ENCODE measurements at places on chromosomes 7 and 10.

- DNase-seq, result no peak
- no peaks in the 10 kb centered on the region for H3K27me3 ChIP-seq
- H3K27ac ChIP-seq, result no peak overlapping the region
Observed at GRCh38 chr10:127619546-127620325, 70.6 kb downstream of the NPS start.

GRCh38 chr10:124037286-124037685 is 56.1 kb downstream of the CHST15 start:
- no peak for DNase-seq
- H3K27ac ChIP-seq, result no peak overlapping the region
- no peak overlapping the region for H3K4me3 ChIP-seq
- H3K27me3 ChIP-seq, result no peaks in the 10 kb centered on the region

DNA sequence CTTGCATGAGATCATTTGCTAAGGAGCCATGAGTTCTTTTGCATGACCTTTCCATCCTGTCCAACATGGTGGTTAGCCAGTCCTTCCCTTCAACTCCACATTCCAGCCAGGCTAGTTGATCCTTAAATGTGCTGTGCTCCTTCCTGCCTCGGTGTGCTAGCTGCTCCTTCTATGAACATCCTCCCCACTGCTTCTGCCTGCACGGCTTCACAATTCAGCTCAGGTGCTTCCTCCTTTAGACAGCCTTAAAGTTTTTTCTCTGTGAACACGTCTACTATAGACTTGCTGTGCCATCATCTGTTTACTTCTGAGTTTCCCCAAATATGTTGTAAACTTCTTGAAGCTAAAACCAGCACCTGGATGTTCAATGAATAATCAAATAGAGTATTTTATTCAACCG is 95.5 kb downstream of the OTUD1 start:
- H3K36me3 ChIP-seq, result no peaks in the 10 kb centered on the region
- H3K27ac ChIP-seq, result no peak overlapping the region
- DNase-seq, result no peak
- H3K4me1 ChIP-seq, result no peaks in the 10 kb centered on the region
- H3K4me3 ChIP-seq, result no peak overlapping the region
- peaks cover 6% of the 10 kb centered on the region for H3K27me3 ChIP-seq

DNA sequence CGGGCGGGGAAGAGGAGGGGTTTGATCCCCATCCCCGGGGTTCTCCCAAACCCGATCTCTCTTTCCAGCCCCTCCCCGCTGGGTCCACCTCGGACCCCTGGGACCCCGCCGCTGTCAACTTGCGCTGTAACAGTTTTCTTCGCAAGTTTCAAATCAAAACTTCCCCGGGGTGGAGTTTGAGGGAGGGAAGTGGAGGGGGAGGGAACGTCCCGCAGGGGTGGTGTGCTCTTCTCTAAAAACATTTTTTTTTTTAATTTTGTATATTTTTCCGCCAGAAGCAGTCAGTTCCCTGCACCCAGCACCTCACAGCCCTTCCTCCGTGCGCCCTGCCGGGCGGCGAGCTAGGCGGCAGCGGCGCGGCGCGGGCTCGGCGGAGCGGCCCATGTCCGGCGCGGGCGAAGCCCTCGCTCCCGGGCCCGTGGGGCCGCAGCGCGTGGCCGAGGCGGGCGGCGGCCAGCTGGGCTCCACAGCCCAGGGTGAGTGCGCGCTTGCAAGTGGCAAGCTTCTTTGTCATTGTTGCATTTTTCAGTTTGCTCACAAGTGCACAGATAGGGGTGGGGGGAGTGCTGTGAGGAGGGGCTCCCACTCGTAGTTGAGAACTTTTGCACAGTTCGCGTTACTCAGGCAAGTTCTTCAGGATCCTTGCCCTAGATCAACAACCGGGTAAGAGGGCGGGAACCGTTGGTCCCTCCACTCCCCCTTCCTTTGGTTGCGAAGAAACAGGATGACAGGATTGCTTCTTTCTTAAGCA is 933 bp downstream of the MDFIC start:
- H3K4me1 ChIP-seq, result peaks cover 26% of the 10 kb centered on the region
- H3K4me3 ChIP-seq, result peak overlapping the region; percentile 87
- peak; percentile 53 for DNase-seq
- peak overlapping the region; percentile 96 for H3K27ac ChIP-seq
- H3K27me3 ChIP-seq, result no peaks in the 10 kb centered on the region

- DNase-seq, result peak; percentile 42
- no peaks in the 10 kb centered on the region for H3K36me3 ChIP-seq
- peak overlapping the region; percentile 93 for H3K27ac ChIP-seq
- peaks cover 28% of the 10 kb centered on the region for H3K4me1 ChIP-seq
- H3K27me3 ChIP-seq, result no peaks in the 10 kb centered on the region
Observed at GRCh38 chr10:126905776-126906703, 812 bp downstream of the DOCK1 start.

- H3K4me3 ChIP-seq, result no peak overlapping the region
- DNase-seq, result no peak
- H3K27ac ChIP-seq, result no peak overlapping the region
- H3K36me3 ChIP-seq, result no peaks in the 10 kb centered on the region
Observed at GRCh38 chr10:43099928-43100327, 23.1 kb downstream of the RET start.

GRCh38 chr10:33174674-33175434 is 159.6 kb downstream of the NRP1 start:
- peak overlapping the region; percentile 20 for H3K27ac ChIP-seq
- peaks cover 4% of the 10 kb centered on the region for H3K4me1 ChIP-seq
- no peak overlapping the region for H3K4me3 ChIP-seq
- peaks cover 32% of the 10 kb centered on the region for H3K36me3 ChIP-seq

DNA sequence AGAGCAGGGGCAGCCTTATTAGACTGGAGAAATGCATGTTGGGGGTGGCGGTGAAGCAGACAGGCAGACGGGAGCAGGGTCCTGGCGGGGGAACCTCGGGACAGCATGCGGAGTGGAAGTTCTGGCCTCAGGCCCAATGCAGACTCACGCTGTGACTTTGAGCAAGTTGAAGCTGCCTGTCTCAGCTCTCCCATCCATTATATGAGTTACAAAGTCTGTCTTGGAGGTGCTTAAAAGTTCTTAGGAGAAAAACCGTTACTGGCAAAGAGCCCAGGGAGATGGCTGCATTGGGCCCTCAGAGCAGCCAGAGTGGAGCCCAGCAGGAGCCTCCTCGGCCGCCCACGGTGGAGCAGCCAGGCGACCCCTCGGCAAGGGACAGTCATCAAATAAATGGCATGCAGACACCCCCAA is 509.5 kb downstream of the PLXNA4 start:
- H3K27ac ChIP-seq, result peak overlapping the region; percentile 92
- DNase-seq, result peak; percentile 52
- H3K4me1 ChIP-seq, result peaks cover 14% of the 10 kb centered on the region
- H3K36me3 ChIP-seq, result no peaks in the 10 kb centered on the region
- no peaks in the 10 kb centered on the region for H3K27me3 ChIP-seq
- no peak overlapping the region for H3K4me3 ChIP-seq

GRCh38 chr10:47372726-47373125 is 11.4 kb downstream of the ZNF488 start:
- no peak overlapping the region for H3K4me3 ChIP-seq
- no peak for DNase-seq
- peaks cover 10% of the 10 kb centered on the region for H3K27me3 ChIP-seq

- no peak for DNase-seq
- H3K4me1 ChIP-seq, result no peaks in the 10 kb centered on the region
- H3K27ac ChIP-seq, result no peak overlapping the region
- peaks cover 67% of the 10 kb centered on the region for H3K27me3 ChIP-seq
- H3K36me3 ChIP-seq, result no peaks in the 10 kb centered on the region
Observed at GRCh38 chr10:132832186-132832969, 46.4 kb upstream of the NKX6-2 start.

DNA sequence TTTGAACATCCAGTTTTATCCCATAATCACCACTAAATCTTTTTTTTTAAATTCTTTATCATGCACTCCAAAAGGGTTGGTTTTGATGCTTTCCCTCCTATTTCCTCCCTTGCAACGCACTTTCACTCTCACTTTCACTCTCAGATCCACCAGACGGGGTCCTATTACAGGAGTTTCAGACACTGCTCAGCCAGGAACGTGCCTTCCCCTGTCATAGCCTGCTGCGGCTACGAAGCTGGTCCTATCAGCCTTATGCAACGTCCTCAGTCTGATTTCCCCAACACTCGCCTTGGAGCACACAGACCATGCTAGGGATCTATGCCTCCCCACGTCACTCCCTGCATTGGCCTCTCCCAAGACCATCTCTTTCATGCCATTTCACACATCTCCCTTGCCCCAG is 23.4 kb downstream of the ZPBP start:
- no peak for DNase-seq
- peak overlapping the region; percentile 50 for H3K4me3 ChIP-seq
- H3K4me1 ChIP-seq, result peaks cover 19% of the 10 kb centered on the region

DNA sequence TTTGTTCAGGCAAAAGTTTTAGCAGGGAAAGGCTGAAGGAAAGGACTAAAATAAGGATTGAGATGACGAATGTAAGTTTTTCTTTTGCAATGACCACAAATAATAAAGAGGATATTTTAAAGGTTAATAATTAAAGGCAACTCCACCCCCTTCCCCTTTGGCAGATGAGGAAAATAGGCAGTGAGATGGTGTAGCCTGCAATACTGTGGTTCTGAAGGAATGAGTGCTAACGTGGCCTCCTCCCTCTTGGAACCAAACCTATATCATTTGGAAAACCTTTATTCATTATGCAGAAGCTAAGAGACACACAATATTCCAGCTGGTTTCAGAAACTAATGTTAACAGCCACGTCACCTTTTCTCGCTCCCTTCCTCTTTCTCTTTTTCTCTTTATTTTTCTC is 70.9 kb upstream of the COL1A2 start:
- no peaks in the 10 kb centered on the region for H3K4me1 ChIP-seq
- peak overlapping the region; percentile 68 for H3K27ac ChIP-seq
- DNase-seq, result no peak
- no peak overlapping the region for H3K4me3 ChIP-seq

DNA sequence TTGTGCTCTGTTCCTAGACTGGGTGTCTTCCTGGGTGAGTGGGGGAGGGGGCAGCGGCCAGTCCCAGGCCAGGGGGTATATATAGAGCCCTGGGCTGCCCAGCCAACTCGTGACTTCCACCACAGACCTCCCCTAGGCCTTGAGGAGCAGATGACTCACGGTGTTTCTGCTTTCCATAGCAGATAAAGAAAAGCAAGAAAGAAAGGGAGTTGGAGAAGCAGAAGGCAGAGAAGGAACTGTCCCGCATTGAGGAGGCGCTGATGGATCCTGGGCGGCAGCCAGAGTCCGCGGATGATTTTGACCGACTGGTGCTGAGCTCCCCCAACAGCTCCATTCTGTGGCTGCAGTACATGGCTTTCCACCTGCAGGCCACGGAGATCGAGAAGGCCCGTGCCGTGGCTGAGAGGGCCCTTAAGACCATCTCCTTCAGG is 10.1 kb downstream of the CALHM2 start:
- H3K4me3 ChIP-seq, result no peak overlapping the region
- H3K4me1 ChIP-seq, result peaks cover 49% of the 10 kb centered on the region
- H3K27me3 ChIP-seq, result no peaks in the 10 kb centered on the region
- peaks cover 15% of the 10 kb centered on the region for H3K36me3 ChIP-seq

- no peaks in the 10 kb centered on the region for H3K36me3 ChIP-seq
- H3K4me3 ChIP-seq, result no peak overlapping the region
- DNase-seq, result no peak
- peaks cover 4% of the 10 kb centered on the region for H3K27me3 ChIP-seq
- no peak overlapping the region for H3K27ac ChIP-seq
- peaks cover 17% of the 10 kb centered on the region for H3K4me1 ChIP-seq
Observed at GRCh38 chr7:41691286-41692190, 11.4 kb downstream of the INHBA start.

GRCh38 chr7:117505238-117505637 is 25.4 kb downstream of the CFTR start:
- H3K4me1 ChIP-seq, result no peaks in the 10 kb centered on the region
- DNase-seq, result no peak
- H3K27me3 ChIP-seq, result no peaks in the 10 kb centered on the region
- no peaks in the 10 kb centered on the region for H3K36me3 ChIP-seq
- no peak overlapping the region for H3K27ac ChIP-seq

GRCh38 chr7:91043924-91044645 is 220.1 kb upstream of the FZD1 start:
- H3K4me3 ChIP-seq, result no peak overlapping the region
- no peak for DNase-seq
- H3K27ac ChIP-seq, result no peak overlapping the region
- H3K27me3 ChIP-seq, result no peaks in the 10 kb centered on the region
- no peaks in the 10 kb centered on the region for H3K36me3 ChIP-seq
- peaks cover 11% of the 10 kb centered on the region for H3K4me1 ChIP-seq

DNA sequence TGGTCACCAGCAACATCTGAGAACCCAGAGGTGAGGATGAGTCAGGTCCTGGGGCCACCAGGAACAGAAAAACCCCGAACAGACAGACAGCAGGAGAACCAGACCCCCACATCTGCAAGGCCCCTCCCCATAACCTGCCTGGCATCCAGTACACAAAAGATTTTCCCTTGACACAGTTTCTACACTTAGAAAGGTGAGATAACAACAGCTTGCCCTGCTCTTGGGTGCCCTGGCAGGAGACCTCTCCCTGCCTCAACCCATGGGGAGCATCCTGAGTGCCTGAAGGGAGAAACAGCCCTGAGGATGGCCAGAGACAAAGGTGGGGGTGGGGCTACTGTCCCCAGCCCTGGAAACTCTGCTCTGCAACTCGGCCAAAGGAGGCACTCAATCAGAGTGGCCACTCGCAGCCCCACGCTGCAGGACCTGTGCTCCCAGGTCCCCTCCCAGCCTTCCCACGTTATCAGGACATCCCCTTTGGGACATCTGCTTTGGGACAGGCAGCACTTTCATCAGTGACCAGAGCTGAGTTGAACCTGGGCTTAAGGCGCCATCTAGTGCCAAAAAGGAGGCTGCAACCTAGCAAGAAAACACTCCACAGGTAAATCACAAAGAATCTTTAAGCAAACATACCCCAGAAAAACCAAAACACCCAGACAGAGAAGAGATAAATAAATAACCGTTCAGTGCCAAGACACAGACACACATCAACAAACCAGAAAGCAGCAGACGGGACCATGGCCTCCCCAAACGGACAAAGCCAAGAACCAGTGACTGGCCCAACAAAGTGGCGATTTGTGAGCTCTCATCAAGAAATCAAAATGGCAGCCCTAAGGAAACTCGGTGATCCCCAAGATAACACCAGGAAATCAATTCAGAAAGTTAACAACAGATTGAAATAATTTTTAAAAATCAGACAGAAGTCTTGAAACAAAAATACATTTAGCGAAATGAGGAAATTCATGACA is 233.7 kb downstream of the PTPRN2 start:
- H3K36me3 ChIP-seq, result no peaks in the 10 kb centered on the region
- H3K4me3 ChIP-seq, result no peak overlapping the region
- H3K4me1 ChIP-seq, result no peaks in the 10 kb centered on the region
- H3K27ac ChIP-seq, result no peak overlapping the region

- H3K36me3 ChIP-seq, result no peaks in the 10 kb centered on the region
- no peak for DNase-seq
- H3K4me3 ChIP-seq, result no peak overlapping the region
- H3K27me3 ChIP-seq, result no peaks in the 10 kb centered on the region
- H3K4me1 ChIP-seq, result no peaks in the 10 kb centered on the region
- H3K27ac ChIP-seq, result no peak overlapping the region
Observed at GRCh38 chr10:24843256-24843655, 109.2 kb downstream of the PRTFDC1 start.
